T-helper 2 cell treated with Interferon-gamma antibody and Interleukin-4, amounts not matched to agents 5 μg/mL and 100 μg/mL, for 36 hours (primary cell): ENCODE measurements at places on chromosomes 3 and 15.

- DNase-seq, result no peak
- H3K4me1 ChIP-seq, result no peaks in the 10 kb centered on the region
- H3K27ac ChIP-seq, result no peak overlapping the region
- H3K36me3 ChIP-seq, result no peaks in the 10 kb centered on the region
- no peaks in the 10 kb centered on the region for H3K27me3 ChIP-seq
Observed at GRCh38 chr3:126051741-126052140, 32.2 kb downstream of the SLC41A3 start.

DNA sequence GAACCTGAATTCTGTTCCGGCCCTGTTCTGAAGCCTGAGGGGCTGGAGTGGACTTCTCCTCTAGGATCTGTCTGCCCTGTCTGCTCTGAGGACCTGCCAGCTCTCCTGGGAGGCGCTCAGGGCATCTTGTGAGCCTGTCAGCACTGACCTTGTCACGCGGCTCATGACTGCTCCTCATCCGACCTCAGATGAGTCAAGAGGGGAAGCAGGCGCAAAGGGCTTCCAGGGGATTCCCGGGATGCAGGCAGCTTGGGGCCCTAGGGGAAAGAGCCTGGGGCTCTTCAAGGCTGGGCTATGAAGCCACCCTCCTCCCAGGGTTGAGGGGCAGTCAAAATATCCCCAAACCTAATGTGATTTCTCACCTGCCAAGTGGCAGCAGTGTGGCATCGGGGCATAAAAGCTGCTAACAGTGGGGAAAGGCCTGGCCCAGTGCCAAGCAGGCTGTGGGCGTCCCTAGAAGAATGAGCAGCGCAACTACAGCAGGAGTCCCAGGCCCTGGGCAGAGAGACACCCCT is 27.6 kb upstream of the ANKDD1A start:
- peak overlapping the region; percentile 85 for H3K27ac ChIP-seq
- no peaks in the 10 kb centered on the region for H3K36me3 ChIP-seq
- DNase-seq, result peak; percentile 75
- peak overlapping the region; percentile 62 for H3K4me3 ChIP-seq

DNA sequence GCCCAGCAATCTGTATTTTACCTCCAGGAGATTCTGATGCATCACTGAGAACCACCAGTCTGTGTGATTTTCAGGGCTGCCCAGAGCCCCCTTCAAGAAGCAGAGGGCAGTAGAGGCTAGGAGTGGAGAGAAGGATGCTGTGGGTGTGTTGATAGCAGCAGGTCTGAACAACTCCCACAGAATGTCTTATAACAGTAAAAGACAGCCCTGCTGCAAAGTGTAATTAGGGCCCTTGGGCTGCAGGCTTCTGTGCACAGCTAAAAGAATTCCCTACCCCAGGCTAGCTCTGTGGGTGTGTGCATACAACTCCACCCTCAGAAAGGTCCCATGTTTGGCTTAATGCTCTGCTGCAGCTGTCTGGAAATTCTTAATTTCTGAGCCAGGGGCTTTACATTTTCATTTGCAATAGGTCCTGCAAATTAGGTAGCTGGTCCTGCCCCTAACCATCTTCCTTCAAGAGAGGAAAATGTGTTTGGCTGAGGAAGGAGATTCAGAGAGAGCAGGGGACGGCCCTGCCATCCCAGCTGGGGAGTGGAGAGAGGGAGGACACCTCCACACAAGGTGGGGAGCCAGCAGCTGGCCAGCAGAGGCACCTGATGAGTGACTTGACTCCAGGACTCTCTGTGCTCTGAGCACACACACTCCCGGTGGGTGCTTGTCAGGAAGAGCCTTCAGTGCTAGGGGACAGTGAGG is 43.2 kb upstream of the RAB6B start:
- peaks cover 3% of the 10 kb centered on the region for H3K27me3 ChIP-seq
- H3K4me1 ChIP-seq, result peaks cover 10% of the 10 kb centered on the region
- no peak for DNase-seq
- no peak overlapping the region for H3K27ac ChIP-seq

- H3K27ac ChIP-seq, result no peak overlapping the region
- peaks cover 2% of the 10 kb centered on the region for H3K27me3 ChIP-seq
- H3K4me1 ChIP-seq, result no peaks in the 10 kb centered on the region
- no peak for DNase-seq
- H3K4me3 ChIP-seq, result no peak overlapping the region
Observed at GRCh38 chr3:66851894-66852613, 146.1 kb upstream of the KBTBD8 start.

DNA sequence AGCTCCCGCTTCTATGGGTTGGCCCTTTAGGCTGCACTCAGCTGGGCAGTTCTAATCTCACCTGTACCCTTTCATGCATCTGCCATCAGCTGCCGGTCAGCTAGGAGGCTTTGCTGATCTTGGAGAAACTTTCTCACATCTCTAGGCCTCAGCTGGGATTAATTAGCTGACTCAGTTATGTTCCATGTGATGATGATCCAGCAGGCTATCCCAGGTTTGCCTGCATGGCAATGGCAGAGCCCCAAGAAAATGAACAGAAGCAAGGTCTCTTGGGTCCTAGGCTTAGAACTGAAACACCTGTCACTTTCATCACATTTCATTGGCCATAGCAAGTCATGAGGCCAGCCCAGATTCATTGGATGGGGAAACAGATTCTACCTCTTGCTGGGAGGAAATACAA is 304.6 kb upstream of the TBC1D5 start:
- H3K36me3 ChIP-seq, result no peaks in the 10 kb centered on the region
- peaks cover 6% of the 10 kb centered on the region for H3K27me3 ChIP-seq
- H3K4me3 ChIP-seq, result no peak overlapping the region
- H3K27ac ChIP-seq, result no peak overlapping the region
- DNase-seq, result no peak

DNA sequence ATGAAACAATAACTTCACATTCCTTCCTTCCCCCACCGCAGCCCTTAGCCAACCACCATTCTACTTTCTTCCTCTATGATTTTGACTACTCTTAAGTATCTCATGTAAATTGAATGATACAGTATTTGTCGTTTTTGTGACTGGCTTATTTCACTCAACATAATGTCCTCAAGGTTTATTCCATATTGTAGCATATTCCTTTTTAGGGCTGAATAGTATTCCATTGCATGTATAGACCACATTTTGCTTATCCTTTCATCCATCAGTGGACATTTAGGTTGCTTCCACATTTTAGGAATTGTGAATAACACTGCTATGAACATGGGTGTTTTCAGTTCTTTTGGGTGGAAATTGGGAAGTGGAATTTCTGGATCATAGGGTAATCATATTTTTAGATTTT is 106.1 kb downstream of the THSD4 start:
- peaks cover 2% of the 10 kb centered on the region for H3K27me3 ChIP-seq
- H3K4me1 ChIP-seq, result no peaks in the 10 kb centered on the region
- H3K36me3 ChIP-seq, result no peaks in the 10 kb centered on the region
- no peak overlapping the region for H3K27ac ChIP-seq
- H3K4me3 ChIP-seq, result no peak overlapping the region

GRCh38 chr15:55170361-55170760 is 26.4 kb downstream of the RSL24D1 start:
- no peak for DNase-seq
- peaks cover 2% of the 10 kb centered on the region for H3K4me1 ChIP-seq
- H3K4me3 ChIP-seq, result no peak overlapping the region
